MCF 10A (cell line): ENCODE measurements at places on chromosomes 2 and 18.
A peak's percentile ranks its signal among the peaks of the same experiment; 100 is the strongest.

DNA sequence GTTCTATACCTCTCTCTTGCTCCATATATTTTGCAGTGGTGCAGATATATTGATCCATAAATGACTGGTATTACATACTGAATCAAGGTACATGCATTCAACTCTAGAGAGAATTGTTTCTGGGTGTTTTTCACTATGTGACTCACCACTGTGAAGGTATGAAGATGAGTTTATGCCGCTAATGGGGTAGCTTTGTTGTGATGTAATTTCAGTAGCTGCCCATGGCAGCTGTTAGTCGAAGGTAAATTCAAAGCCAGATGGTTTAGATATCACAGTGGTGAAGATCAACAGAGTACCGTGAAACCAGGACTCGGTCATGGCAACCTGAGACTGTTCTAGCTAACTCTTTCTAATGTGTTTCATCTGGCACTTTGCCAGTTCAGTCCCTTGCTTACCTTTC lies 50.4 kb downstream of the PKP4 start:
- peaks cover 5% of the 10 kb centered on the region for H3K36me3 ChIP-seq
- peak; percentile 23 for DNase-seq
- H3K4me3 ChIP-seq, result no peak overlapping the region

DNA sequence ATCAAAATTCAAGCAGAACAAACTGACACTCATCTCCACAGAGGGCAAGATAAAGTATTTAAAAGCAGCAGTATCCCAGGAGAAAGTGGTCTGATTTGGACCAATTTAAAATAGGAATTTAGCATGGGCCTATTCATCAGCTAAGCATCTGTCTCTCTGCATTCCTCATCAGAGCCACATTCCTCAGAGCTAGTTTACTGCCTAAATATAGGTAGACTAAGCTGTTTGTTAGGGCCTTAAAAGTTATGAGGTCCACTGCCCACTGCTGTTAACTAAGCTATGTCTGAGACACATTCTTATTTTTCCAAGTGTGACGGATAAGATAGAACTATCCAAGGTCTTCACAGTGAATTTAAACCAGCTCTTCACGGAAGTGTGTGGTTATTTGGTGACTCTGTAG lies 17.6 kb downstream of the NEB start:
- no peaks in the 10 kb centered on the region for H3K36me3 ChIP-seq
- no peaks in the 10 kb centered on the region for H3K27me3 ChIP-seq
- H3K4me1 ChIP-seq, result no peaks in the 10 kb centered on the region
- no peak overlapping the region for H3K27ac ChIP-seq
- DNase-seq, result no peak
- no peak overlapping the region for H3K4me3 ChIP-seq

DNA sequence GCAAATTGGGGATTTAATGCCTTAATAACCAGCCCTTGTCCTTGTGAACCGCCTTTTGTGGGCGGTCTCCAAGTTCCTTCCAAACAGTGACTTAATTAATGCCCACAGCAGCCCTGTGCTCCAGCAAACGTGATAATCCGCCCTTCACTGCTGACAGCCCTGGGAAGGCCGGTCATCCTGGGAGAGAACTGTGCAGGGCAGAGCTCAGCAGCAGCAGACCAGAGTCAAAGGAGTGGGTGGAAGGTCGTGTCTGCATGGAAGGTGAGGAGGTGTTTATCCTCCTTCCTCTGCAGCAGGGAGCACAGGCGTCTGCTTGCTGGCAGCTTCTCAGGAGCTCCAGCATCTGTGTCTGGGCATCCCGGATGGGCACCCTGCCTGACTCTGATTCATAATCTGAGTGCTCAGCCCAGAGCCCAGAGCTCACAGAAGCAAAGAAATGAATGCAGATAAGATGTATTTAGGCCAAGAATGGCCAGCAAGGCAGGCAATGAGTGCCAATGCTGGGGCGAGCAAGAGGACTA lies 270.0 kb upstream of the PXDN start:
- no peaks in the 10 kb centered on the region for H3K27me3 ChIP-seq
- H3K36me3 ChIP-seq, result no peaks in the 10 kb centered on the region
- H3K4me3 ChIP-seq, result no peak overlapping the region
- DNase-seq, result peak; percentile 86
- peaks cover 22% of the 10 kb centered on the region for H3K4me1 ChIP-seq
- no peak overlapping the region for H3K27ac ChIP-seq

GRCh38 chr2:44578471-44579093 lies 216.8 kb downstream of the CAMKMT start:
- no peaks in the 10 kb centered on the region for H3K36me3 ChIP-seq
- H3K27ac ChIP-seq, result peak overlapping the region; percentile 17

- H3K27ac ChIP-seq, result no peak overlapping the region
- no peak overlapping the region for H3K4me3 ChIP-seq
- no peaks in the 10 kb centered on the region for H3K4me1 ChIP-seq
- H3K27me3 ChIP-seq, result peaks cover 29% of the 10 kb centered on the region
- H3K36me3 ChIP-seq, result no peaks in the 10 kb centered on the region
Measured at GRCh38 chr2:141440072-141440635, 690.7 kb downstream of the LRP1B start.

- H3K27me3 ChIP-seq, result no peaks in the 10 kb centered on the region
- H3K36me3 ChIP-seq, result peaks cover 38% of the 10 kb centered on the region
- no peak overlapping the region for H3K4me3 ChIP-seq
- peak overlapping the region; percentile 18 for H3K27ac ChIP-seq
Measured at GRCh38 chr2:242098445-242099128, 229.1 kb downstream of the RTP5 start.

DNA sequence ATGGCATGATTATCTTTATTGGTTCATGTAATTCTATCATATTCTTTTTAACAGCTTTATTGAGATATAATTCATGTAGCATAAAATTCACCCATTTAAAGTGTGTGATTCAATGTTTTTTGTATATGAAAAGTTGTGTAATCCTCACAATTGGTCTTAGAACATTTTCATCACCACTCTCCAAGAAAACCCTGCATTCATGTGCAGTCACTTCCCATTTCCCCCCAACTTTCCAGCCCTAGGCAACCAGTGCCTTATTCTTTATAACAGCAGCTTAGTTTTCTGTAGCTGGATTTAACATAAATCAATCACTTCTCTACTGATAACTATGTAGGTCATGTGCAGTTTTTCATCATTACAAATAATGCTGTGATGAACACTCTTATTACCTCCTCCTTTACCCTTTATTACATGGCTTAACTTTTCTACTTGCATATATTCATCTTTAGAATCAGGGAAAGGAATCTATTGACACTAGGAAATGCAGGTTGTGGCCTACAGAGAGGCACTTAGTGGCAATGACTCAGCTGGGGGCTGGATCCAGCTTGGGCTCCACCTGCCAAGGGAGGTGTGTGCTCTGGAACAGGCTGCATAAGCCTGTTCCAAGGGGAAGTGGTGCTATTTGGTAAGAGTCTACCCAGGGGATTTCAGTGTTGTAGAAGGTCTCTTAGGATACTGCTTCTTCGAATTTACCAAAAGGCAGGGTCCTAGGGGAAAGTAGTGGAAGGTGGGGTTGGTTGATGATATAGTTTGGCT lies 89.1 kb downstream of the ETAA1 start:
- no peaks in the 10 kb centered on the region for H3K27me3 ChIP-seq
- no peak overlapping the region for H3K27ac ChIP-seq
- peak; percentile 67 for DNase-seq
- H3K36me3 ChIP-seq, result peaks cover 6% of the 10 kb centered on the region
- H3K4me1 ChIP-seq, result peaks cover 20% of the 10 kb centered on the region

DNA sequence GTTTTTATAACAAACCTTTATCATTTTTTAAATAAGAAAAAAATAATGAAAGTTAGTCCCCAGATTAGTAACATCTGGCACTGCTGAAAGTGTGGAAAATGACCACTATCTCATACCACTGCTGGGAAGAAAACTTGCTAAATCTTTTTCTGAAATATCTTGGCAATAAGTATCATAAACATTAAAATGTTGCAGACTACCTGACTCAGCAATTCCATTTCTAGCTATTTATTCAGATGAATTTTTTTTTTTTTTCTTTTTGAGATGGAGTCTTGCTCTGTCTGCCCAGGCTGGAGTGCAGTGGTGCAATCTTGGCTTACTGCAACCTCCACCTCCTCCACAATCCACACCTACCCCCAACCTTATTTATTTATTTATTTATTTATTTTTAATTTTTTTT lies 35.3 kb upstream of the SOS1 start:
- H3K36me3 ChIP-seq, result no peaks in the 10 kb centered on the region
- no peak overlapping the region for H3K4me3 ChIP-seq
- no peak for DNase-seq
- no peaks in the 10 kb centered on the region for H3K27me3 ChIP-seq
- no peak overlapping the region for H3K27ac ChIP-seq

DNA sequence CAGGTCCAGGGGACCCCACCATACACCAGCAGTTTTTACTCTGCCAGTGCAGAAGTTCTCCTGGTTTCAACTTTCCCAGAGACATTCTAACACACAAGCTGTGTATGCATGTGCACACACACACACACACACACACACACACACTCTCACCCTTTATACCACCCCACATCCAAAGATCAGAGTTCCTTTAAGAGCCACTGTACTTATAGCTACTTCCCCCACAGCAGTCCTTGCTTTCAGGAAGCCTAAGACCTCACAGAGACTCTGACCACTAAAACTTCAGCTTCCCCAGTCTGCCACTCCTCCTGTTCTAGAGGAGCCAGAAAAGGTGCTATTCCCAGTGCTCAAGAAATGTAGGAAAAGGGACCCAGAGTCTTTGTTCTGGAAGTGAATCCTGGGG lies 107.8 kb downstream of the ZNF521 start:
- H3K27ac ChIP-seq, result no peak overlapping the region
- H3K36me3 ChIP-seq, result no peaks in the 10 kb centered on the region
- no peaks in the 10 kb centered on the region for H3K27me3 ChIP-seq
- no peak for DNase-seq
- H3K4me3 ChIP-seq, result no peak overlapping the region
- no peaks in the 10 kb centered on the region for H3K4me1 ChIP-seq

- H3K4me1 ChIP-seq, result no peaks in the 10 kb centered on the region
- H3K4me3 ChIP-seq, result no peak overlapping the region
- no peaks in the 10 kb centered on the region for H3K36me3 ChIP-seq
Measured at GRCh38 chr2:41771710-41772109, 276.1 kb upstream of the PKDCC start.

DNA sequence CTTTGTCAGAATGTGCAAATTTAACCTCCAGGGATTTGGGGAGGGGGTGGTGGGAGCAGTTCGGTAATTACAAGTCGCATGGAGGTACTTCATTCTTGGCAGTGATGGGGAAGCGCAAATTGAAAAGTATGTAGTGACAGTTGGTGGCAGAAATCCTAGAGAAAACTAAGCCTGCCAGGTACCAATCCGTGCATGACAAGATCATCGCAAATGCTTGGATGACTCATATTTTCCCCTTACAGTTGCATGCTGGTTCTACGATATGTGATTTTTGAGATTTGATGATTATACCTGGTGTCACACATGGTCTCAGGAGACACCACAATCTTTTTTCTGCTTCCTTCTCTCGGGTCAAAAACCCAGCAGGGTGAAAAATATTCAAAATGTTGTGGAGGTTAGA lies 479.7 kb upstream of the ID2 start:
- H3K4me1 ChIP-seq, result no peaks in the 10 kb centered on the region
- no peak overlapping the region for H3K4me3 ChIP-seq
- H3K36me3 ChIP-seq, result no peaks in the 10 kb centered on the region
- DNase-seq, result peak; percentile 13
- no peak overlapping the region for H3K27ac ChIP-seq

DNA sequence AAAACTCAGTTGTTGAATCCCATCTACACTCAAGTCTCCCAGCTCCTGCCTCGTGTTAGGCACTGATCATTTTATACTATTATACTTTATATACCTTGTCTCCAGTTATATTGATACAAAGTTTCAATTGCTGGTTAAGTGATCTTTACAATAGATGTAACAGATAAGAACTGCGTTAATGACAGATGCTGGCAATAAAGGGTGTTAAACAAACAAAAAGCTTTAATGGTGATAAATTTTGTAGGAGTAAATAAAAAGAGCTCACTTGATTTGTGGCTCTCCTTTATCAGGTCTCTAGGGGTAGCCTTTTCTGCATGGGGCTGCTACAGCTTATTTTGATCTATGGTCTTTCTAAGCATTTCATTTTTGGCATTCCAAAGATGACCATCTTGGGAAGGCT lies 106.9 kb upstream of the GAREM1 start:
- no peak overlapping the region for H3K27ac ChIP-seq
- no peak overlapping the region for H3K4me3 ChIP-seq
- DNase-seq, result no peak
- peaks cover 28% of the 10 kb centered on the region for H3K27me3 ChIP-seq
- no peaks in the 10 kb centered on the region for H3K4me1 ChIP-seq
- no peaks in the 10 kb centered on the region for H3K36me3 ChIP-seq

- H3K27me3 ChIP-seq, result no peaks in the 10 kb centered on the region
- no peak for DNase-seq
- no peak overlapping the region for H3K4me3 ChIP-seq
- H3K27ac ChIP-seq, result no peak overlapping the region
Measured at GRCh38 chr18:73249030-73249429, 381.2 kb upstream of the NETO1 start.

DNA sequence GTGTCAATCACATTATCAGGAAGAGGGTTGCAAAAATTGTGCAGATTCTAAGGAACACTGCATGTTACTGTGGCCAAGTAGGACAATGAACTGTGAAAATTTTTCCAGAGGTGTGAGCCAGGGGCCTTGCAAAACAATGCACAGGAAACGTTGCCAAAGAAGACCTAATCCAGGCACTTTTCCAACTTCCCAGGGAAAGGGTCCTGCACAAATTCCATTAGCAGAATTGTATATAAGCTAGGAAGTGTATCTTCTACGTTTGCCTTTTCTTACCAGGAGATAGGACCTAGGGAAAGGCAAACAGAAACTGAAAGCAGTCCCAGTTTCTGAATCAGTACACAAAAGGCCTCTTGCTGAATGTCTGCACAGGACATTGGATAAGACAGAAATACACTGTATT lies 1888.3 kb upstream of the CELF4 start:
- peak overlapping the region; percentile 55 for H3K4me3 ChIP-seq
- no peaks in the 10 kb centered on the region for H3K36me3 ChIP-seq
- peak; percentile 83 for DNase-seq

- H3K4me1 ChIP-seq, result peaks cover 29% of the 10 kb centered on the region
- no peaks in the 10 kb centered on the region for H3K36me3 ChIP-seq
- no peaks in the 10 kb centered on the region for H3K27me3 ChIP-seq
- no peak overlapping the region for H3K27ac ChIP-seq
- no peak for DNase-seq
Measured at GRCh38 chr2:20227894-20228505, 3.1 kb upstream of the SDC1 start.

GRCh38 chr2:96315400-96316071 lies 9.6 kb upstream of the ITPRIPL1 start:
- no peaks in the 10 kb centered on the region for H3K36me3 ChIP-seq
- peak; percentile 64 for DNase-seq
- no peak overlapping the region for H3K4me3 ChIP-seq

DNA sequence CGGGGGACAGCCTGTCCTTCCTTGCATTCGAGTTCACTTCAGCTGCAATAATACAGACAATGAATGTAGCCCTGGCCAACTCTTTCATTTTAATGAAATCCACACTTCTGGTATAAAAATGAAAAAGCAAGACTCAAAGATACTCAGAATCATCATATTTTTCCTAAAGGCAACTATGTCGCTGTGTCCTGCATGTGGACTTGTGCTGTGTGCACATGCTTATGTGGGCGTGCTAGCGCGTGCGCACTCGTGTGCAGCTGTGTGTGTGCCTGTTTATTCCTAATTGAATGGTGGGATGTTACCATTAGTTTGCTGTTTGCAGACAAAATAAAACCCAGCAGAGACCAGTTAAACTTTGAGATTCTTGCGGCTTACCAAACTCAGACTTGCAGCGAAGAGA lies 49.6 kb downstream of the SMIM21 start:
- H3K4me3 ChIP-seq, result no peak overlapping the region
- H3K4me1 ChIP-seq, result peaks cover 6% of the 10 kb centered on the region
- H3K27me3 ChIP-seq, result no peaks in the 10 kb centered on the region

- H3K4me3 ChIP-seq, result no peak overlapping the region
- no peak overlapping the region for H3K27ac ChIP-seq
- peaks cover 7% of the 10 kb centered on the region for H3K4me1 ChIP-seq
Measured at GRCh38 chr2:8805278-8806210, 31.9 kb downstream of the KIDINS220 start.
